ENCODE measurements at places on chromosomes 13 and 19.

DNA sequence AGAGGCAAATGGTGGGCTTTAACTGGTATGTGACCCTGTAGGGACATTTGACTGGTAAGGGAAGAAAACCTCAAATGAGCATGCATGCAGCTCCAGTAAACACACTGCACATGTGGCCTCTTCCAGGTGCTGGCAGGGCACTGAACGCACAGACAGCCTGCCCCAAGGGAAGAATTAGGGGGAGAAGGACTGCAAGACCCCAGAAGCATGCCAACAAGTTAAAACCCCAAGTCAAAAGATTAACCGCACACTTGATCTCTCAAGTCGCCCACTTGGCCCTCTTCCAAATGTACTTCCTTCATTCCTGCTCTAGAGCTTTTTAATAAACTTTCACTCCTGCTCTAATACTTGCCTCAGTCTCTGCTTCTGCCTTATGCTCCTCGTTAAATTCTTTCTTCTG is 46.9 kb upstream of the SLITRK1 start:
- DNase-seq = no peak

DNA sequence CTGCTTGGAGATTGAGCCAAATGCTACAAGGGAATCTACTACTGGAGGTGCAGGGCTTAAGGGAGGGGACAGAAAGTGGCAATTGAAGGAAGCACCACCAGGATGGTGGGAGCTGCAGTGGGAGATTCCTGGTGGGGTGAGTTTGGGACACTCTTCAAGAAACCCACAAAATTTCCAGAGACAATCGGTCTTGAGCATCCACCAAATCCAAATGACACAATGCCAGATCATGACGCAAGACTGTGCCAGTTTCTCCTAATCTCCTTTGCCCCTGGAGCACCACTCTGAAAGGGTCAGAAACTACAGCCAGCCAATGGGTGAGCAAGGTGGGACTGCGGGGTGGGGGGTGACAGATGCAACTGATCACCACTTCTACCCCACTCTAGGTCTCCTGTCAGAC is 78.7 kb downstream of the LRRC63 start:
- DNase-seq = no peak

DNA sequence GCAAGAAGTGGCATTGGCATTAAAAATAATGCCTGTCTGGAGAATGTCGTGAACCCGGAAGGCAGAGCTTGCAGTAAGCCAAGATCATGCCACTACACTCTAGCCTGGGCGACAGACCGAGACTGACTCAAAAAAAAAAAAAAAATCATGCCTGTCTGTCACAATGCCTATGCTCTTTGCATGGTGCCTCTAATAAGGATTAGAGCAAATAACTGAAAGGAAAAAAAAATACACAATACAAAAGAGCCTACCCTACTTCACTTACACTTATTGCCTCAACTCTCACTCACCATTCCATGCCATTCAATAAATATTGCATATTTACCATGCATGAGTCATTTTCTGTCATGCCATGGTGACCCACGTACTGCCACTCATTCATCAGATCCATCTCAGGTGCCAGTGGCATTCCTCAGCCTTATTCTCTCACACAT is 49.1 kb downstream of the TBC1D4 start:
- no peak for DNase-seq

DNA sequence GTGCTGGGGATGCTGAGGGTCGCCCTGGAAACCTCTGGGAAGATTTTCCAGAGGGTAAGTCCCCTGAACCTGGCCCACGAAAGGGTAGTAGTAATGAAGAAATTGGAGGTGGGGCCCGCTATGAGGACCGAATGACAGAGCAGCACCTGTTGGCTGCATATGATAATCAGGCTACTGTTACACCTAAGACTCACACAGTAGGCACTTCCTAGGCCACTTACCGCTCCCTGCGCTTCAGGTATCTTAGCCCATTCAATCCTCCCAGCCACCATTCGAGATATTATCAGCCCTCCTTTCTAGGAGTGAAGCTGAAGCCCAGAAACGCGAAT is 4.3 kb upstream of the LRFN3 start:
- DNase-seq = no peak

GRCh38 chr19:48455171-48455907 is at the start of gene KCNJ14:
TSS of gene KCNJ14 (plus strand) at chr19:48455574. CDS start at chr19:48461725, 6,151 bp downstream.
- DNase-seq = no peak

- DNase-seq = peak; percentile 90
Observed at GRCh38 chr19:17996826-17997316, 11.1 kb upstream of the ARRDC2 start.

GRCh38 chr19:38210458-38210987 is 13.5 kb downstream of the DPF1 start:
- DNase-seq = no peak

DNA sequence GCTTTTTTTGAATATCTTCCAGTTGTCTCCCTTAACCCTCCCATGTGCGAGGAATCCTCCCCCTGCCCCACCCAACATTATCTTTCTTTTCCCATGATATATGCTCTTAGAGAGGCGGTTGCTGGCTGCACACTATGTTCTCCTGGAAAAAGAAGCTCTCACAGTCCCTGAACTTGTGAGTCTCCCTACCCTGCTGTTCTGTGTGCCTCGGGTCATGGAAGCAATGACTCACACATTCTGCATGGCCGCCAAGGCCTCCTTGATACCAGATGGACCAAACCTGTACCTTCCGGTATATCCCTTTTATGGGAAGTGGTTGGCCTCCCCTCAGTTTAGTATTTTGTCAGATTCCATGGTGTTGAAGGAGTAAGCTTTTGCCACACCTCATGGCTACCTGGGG is 705.4 kb downstream of the SLITRK6 start:
- DNase-seq = peak; percentile 16

DNA sequence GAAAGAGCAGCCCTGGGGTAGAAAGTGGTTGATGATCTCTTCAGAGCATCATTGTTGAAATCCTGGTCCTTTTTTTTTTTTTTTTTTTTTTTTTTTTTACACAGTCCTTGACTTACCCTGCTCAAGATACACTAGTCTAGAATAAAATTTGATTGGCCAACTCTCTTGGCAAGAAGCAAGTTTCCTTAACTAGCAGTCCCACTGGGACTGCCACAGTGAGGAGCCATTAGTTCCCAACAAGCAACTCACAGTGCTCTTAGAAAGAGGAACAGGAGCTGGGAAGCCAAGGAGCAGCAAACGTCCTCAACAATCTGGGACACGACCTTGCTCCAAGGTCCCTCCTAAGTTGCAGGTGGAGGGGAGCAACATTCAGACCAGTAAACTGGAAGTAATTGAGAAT is 47.9 kb upstream of the INTS6 start:
- DNase-seq = no peak

DNA sequence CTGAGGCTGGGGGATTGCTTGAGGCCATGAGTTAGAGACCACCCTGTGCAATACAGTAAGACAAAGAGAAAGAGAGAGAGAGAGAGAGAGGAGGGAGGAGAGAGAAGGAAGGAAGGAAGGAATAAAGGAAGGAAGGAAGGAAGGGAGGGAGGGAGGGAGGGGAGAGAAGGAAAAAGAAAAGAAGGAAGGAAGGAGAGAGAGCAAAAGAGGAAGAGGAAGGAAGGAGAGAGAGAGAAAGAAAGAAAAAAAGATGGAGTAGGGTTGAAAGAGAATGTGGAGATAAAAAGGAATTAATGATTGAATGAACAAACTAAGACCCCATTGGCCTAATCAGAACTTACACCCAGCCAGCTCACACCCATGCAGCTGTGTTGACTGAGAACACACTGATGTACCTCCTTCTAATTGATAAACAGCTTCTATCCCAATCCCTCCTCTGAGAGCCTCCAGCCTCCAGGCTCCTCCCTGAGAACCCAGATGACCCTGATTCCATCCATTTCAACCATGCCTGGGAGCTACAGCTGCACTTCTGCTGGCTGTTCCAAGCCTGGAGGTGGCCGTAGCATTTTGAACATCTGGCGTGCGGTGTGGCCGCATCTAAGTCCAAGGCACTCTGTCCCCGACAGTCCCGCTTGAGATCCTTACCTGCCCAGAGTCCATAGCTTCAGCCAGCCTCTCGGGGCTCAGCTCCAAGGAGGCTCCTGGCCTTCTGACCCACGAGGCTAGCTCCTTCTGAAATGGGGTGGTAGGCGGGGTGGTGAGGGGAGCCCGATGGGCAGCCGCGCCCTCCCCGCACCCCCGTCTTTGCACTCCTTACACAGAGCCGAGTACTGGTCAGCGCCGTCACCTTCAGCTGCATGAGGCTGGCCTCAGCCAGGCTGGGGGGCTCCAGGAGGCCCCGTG is 1.1 kb downstream of the PRODH2 start:
- DNase-seq = no peak

GRCh38 chr13:31756346-31756745 is 17.0 kb downstream of the RXFP2 start:
- DNase-seq = peak; percentile 23

- peak; percentile 82 for DNase-seq
Observed at GRCh38 chr19:34313188-34313587, 51.8 kb upstream of the GPI start.

- no peak for DNase-seq
Observed at GRCh38 chr13:40604135-40604534, 62.3 kb downstream of the FOXO1 start.

DNA sequence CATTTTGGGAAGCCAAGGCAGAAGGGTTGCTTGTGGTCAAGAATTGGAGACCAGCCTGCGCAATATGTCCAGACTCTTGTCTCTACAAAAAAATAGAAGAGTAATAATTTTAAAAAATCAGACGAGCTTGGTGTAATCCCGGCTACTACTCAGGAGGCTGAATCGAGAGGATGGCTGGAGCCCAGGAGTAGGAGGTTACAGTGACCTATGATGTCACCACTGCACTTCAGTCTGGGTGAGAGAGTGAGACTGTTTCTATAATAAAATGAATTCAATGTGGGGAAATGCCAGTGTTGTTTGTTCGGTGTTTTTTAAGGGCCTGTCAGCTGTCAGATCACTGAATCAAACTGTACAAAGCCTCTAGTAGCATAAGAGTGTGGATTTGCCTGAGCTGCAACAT is 1.2 kb upstream of the FBXL3 start:
- no peak for DNase-seq

- DNase-seq = peak; percentile 33
Observed at GRCh38 chr19:34274827-34275625, 20.7 kb downstream of the GARRE1 start.

DNA sequence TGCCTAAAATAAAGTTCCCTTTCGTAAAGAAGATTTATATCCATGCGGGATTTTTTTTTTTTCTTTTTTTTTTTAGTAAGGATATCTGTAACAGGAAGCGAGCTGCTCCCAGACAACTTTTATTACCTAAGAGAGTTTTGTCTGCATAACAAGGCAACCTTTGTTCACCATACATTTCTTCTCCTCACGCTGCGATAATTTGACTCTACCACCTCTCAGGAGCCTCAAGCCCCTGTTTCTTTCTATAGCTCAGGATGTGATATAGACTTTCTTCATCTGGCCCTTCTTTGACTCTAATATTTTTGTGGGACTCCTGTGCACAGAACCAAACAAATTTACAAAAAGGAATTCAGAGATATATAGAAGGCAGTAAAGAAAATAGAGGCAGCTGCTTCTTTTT is 1053.7 kb upstream of the SPRY2 start:
- DNase-seq = no peak

DNA sequence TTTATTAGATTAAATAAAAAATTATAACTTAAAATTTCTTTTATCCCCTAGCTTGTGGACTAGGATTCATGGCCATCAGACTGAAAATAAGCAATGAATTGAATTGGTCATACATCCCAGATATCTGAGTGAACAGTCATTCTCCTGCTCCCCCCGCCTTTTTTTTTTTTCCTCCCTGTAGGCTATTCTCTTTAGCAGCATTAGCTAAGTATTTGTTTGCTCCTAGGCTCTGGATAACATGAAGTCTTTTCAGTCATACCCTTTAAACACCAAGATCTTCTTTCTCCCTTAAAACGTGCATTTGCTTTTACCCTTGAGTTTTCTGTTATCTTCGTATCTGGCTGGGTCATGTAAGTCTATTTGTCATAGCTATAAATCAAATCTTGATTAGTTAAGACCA is 866.7 kb upstream of the SPRY2 start:
- peak; percentile 4 for DNase-seq

DNA sequence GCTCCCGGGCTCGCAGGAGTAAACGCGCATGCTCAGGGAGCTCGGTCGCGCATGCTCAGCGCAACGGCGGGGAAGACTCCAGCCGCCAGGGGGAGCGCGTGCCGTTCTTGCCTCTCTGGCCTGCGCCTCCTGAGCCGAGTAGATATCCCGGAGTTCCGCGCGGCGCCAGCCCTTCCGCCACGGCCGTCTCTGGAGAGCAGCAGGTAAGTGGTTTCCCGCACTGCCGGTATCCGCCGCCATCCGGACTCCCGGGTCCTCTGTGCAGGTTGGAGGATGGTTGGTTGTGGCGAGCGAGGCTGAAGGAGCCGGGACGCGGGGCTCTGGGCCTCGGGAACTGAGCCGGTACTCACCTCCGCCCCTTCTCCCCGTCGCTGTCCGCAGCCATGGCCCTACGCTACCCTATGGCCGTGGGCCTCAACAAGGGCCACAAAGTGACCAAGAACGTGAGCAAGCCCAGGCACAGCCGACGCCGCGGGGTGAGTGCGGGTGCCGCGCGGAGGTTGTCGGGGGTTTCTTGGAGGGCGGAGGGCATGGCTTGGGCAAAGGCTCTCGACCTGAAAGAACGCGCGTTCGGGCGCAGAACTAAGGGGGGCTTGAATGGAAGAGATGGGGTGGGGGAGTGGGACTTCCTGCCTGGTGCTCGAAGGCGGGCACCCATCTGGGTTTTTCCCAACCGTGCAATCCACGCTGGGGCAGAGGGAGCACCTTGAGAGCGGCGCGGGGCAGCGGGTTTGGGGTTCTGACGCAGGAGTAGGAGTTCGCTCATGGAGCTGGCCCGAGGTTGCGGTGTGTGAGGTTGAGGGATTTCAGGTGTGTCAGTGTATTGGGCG is at the start of gene RPL36:
RPL36 (plus strand) TSS at position 171 of the 830 bp plus-strand sequence; CDS start at position 384, 213 bp downstream.
- peak; percentile 96 for DNase-seq

DNA sequence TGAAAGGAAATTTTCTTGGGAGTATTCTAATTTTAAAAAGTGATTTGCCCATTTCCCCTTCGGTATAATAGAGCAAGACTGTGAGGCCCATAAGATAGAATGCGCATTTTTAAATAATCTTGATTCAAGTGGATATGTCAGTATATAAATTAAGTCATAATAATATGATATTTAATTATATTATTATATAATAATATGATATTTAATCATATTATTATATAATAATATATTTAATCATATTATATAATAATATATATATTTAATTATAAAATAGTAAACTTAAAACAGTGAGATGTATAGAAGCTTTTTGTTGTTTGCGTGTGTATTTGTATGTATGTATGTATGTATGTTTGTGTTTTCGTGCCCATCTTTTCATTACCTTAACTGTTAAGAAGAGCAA is 682.5 kb downstream of the PCDH9 start:
- no peak for DNase-seq

DNA sequence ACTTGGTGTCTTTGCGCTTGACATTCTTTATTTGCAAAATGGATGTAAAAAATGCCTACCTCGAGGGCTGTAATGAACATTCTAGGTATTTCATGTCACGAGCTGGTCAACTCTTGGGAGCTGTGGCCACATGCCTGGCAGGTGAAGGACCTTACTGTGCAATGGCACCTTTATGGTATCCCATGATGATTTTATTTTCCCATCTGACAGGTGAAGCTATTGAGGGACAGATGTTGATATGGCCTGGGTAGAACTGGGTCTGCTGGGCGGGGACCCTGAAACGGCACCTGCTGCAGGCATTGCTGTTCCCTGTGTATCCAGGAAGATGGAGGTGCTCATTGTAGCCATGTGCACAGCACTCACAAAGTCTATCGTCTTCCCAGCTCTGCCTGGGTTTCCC is 332.2 kb downstream of the TEX29 start:
- no peak for DNase-seq

- no peak for DNase-seq
Observed at GRCh38 chr19:35942235-35942634, 6.1 kb downstream of the LRFN3 start.

All from H54 (cell line).